Left cardiac atrium (tissue), 4 donors: ENCODE measurements at places on chromosomes 12 and 14.

DNA sequence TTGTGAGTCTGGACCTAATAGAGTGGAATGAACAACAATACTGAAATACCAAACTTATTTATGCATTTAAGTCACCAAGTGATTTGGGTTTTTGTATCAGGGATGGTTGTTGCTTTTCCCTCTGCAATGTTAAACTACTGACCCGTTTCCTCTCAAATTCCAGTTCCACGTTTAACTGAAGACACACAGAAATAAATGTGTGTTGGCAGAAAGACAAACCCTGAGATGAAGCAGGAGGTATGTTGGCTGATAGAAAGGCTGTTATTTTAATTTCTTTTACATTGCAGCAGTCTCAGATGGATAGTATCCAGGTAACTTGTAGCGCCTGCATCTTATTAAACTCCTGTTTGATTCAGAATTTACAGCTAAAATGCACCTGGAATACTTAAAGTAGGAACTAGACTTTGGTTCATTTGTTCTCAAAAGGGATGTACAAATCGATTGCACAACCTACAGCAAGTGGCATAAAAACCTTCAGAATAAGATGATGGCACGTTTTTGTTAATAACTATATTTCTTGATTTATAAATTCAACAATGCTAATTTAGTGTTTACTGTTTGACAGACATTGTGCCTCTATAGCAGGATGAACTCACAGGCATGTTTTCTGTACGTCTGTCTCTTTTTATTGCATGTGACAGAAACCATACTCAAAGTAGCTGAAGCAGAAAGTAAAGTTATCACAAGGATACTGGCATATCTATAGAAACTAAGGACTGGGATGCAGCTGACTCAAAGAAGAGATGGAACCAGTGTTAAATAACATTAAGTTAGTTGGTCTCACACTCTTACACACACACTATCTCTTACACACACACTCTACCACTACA is 405.7 kb downstream of the ZFP36L1 start:
- no peak for DNase-seq

DNA sequence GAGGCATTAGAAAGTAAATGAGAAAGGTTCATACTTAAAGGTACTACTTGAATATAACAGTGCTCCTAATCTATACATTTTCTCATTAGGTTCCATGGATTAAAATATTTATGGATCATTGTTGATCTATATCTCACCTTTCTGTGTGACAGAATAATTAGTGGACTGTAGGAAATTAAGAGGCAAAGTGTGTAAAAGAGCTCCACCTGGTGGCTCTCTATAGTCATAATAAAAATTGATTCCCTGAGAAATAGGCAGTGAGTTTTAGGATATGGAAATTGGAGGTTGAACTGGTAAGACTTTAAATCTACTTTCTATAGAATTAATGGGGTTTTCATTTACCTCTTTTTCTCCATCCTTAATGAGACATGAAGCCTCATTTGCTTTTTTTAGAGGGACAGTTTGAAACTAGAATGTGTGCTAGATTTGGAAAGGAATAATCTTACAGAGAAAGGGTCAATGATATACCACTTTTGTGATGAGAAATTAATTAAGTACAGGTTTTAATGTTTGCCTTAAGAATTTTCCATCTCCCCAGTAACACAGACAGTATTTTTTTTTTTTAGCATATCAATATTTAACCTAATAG is 11.8 kb upstream of the DERA start:
- no peak for DNase-seq

GRCh38 chr12:14048941-14049545 is 67.6 kb upstream of the GRIN2B start:
- DNase-seq: no peak

DNA sequence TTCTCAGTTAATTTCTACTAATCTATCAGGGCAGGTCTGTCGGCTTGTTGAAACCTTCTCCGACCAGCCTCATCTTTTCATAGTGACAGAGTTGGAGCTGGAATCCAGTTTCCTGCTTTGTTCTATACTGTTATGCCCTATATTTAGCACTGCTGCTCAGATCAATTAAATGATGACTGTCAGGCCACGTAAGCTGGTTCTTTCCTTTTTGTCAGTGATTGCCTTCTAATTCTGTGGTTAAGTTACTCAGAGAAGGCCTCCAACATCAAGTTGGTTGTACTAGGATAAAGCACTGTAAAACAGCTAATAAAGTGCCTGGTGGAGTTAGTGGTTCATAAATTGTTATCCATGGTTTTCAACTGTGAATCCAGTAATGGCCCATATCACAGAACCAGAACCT is 22.6 kb downstream of the DERA start:
- DNase-seq: no peak

DNA sequence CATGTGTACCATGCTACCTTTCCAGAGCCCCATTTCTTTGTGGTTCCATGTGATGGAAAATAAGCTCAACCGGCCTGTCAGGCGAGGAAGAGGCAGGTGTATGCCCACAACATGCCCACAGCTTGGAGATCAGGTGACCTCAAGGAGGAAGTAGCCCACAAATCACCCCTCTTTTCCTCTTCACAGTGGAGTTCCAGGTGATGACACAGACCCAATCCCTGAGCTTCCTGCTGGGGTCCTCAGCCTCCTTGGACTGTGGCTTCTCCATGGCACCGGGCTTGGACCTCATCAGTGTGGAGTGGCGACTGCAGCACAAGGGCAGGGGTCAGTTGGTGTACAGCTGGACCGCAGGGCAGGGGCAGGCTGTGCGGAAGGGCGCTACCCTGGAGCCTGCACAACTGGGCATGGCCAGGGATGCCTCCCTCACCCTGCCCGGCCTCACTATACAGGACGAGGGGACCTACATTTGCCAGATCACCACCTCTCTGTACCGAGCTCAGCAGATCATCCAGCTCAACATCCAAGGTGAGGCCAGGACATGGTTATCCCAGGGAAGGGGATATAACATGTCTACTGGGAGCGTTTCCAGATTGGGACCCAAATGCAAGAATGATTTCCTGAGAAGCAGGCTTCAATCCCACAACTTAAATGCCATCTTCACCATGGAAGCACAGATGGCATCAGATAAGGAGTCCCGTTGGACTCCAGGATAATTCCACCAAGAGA is 5.5 kb downstream of the TAPBPL start:
- DNase-seq: no peak

DNA sequence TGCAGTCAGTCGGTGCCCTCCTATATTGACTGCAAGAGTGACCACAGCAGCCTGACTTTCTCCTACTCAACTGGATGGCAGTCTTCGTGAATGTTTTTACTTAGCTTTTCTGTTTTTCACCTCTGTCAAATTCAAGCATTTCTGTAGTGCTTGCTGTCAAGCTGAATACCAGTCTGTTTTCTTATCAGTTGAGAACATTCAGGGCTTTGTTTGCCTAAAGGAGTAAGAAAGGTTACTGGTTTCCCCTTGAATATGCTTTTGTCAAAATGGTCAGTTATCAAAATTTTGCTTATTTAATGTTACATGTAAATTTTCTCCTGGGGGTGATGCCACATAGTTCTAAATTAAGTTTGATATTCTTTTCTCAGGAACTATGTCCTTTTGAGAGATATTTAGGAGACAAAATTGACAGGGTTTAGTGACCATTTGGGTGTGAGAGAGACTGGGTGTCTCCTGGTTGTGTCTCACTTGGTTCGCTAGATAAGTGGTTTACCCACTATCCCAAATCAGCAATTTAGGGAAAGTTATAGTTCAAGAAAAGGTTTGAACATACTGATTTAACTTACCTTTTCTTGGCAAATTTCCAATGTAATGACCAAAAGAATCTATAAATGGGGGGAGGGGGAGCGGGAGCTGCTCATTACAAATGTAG is 366.3 kb downstream of the TMTC2 start:
- DNase-seq: no peak

DNA sequence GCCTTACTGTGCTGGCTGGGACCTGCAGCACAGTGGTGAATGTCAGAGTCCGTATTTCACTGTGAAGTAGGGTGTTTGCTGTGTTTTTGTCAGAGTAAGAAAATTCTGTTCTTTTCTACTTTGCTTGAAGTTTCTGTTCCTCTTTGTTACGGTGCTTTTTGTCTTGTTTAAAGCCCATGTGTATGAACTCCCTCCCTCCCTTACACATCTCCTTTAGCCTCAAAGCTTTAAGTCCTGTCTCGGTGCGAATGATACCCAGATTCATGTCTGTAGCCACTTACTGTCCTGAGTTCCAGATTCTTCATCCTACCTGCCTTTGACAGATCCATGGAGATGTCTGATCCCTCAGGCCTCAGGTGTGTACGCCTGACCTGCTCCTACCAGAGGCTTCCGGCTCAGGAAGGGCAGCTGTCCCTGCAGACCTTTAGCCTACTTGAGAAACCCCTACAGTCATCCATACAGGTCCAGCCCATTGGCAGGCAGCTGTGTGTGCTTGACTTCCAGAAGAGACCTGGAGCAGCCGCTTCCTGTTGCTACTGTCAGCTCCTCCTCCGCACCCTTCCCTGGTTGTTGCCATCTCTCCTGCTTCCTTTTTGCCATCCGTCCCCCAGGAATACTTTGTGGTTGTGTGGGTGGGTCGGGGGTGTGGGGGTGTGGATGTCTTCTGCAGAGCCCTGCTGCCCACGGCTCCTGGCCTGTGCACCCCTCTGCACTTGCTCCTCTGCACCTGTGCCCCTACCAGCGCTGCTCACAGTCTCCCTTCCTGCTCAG is 72.9 kb downstream of the DDX51 start:
- no peak for DNase-seq

DNA sequence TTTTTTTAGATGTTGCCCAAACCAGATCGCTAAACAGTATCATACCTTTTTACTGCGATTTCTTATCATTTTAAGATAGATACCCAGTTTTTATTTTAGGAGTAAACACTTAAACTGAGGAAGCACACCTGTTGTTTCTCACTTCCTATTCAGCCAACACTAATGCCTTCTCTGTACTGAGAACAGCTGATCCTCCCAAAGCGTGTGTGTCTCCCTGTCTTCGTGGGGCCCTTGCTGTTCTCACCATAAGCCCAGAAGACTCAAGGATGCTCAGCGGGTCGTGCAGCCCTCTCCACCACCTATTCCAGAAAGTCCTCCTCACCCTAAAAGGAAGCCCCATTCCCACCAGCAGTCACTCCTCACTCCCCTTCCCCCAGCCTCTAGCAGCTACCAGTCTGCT is 14.8 kb downstream of the PPP2R5C start:
- DNase-seq: no peak

- no peak for DNase-seq
Observed at GRCh38 chr12:56721721-56722120, 3.4 kb downstream of the NACA start.

DNA sequence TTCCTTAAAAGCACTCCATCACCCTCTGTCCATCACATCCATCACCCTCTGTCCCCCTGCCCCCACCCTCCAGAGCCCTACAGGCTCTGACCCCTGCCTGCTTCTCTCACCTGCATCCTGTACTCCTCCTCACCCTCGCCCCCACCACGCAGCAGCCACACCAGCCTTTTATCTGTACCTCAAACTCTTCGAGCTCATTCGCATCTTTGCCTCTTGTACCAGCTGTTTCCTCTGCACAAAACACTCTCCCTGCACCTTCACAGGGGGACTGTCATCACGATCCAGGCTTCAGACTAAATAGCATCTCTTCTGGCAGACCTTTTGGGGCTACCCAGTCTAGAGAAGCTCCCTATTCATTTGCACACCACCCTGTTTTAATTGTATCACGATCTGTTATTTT is 24.1 kb downstream of the TMEM229B start:
- no peak for DNase-seq

DNA sequence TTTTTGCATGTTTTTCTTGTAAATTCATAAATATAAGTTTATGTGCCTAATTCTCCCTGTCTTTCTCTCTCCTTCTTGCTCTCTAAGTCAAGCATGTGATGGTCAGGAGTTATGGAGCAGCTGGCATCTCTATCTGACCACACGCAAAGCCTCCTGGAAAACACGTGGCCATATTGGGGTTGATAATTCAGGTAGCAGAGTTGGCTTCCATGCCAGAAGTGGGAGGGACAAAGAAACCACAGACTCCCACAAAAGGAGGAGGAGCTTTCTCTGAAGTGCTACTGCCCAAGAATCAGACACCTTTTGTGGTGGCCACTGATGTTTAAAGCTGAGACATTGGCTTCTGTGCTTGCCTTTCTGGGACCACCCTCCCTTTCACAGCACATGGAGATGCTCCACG is 517.6 kb upstream of the TMEM132C start:
- DNase-seq: no peak

DNA sequence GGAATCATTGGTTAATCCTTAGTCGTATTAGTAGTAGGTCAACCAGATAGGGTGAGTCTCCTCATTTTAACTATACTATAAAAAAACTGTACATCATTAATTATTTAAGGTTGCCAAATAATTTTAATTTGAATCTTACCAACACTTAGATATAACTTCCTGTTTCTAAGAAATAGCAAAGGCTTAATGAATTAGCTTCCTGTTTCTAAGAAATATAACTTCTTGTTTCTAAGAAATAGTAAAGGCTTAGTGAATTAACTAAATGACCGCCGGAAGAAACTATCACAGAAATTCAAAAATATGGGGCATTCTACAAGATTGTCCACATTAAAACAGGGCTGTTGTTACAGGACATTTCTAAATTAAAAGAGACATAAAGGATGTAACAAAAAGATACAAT is 392.9 kb upstream of the FOXG1 start:
- no peak for DNase-seq

GRCh38 chr12:1646569-1647284 is 17.7 kb downstream of the WNT5B start:
- no peak for DNase-seq

GRCh38 chr14:60245380-60246177 is 3.4 kb upstream of the PPM1A start:
- DNase-seq: no peak

- DNase-seq: no peak
Observed at GRCh38 chr12:34188974-34189373, 166.7 kb downstream of the ALG10 start.

DNA sequence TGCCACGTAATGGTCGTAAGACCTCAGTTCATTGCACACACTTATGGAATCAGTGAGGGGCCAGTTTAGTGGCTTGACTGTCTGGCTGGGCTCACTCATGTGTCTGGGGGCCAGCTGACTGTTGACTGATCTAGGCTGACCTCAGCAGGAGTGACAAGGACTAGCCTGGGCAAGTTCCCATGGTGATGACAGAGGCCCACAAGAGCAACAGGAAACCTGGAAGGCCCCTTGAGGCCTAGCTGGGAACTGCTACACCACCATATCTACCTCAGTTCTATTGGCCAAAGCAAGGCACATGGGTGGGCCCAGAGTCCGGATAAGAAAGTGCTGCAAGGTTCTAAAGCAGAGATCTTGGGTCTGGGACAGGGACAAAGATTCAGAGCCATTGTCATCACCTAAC is 21.3 kb upstream of the RFLNA start:
- no peak for DNase-seq

- DNase-seq: peak; percentile 55
Observed at GRCh38 chr12:104049903-104050356, at the start of gene GLT8D2. TSS of gene GLT8D2 (minus strand) at chr12:104050187. CDS start at chr12:104019648, 30,539 bp downstream.

GRCh38 chr12:121786440-121786825 is 7.1 kb downstream of the RHOF start:
- no peak for DNase-seq
